ENCODE measurements at places on chromosomes 16 and 17.

DNA sequence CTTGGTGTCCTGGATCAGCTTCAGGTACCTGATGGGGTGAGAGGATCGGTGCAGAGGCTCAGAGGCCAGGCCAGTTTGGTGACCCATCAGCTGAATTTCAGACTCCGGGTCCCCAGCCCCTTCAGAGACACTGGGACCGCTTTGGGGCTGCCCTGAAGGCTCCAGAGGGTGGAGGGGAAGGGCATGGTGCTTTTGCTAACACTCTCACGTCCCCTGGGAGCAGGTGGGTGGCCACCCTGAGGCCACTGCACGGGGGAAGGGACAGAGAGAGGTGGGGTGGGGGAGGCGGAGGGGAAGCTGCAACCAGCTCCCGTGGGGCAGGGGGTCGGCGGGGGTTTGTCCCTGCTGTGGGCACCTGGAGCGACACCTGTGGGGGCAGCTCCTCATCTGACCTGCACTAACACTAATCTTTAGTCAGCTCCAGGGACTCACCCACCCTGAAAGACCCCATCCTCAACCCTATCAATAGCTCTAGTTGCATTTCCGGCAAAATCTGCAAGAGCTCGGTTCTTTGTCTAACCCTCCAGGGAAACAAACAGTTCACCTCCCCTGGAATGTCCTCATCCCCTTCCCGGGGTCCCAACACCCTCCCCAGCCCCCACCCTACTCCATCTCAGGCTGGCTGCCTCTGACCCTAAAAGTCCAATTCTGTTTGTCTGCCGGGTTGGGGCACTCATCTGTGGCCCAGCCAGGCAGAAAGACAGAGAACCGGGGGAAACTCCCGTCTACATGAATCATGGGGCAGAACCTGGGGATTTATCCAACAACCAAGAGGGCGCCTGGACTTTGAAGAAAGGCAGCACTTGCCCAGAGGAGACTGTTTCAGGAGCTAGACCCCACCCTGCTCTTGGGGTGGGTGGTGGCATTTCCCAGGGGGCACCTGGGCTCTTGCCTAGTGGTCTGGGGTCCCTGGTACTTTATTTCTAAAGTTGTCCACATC, 91.9 kb upstream of the CBX4 start:
- DNase-seq, result no peak

DNA sequence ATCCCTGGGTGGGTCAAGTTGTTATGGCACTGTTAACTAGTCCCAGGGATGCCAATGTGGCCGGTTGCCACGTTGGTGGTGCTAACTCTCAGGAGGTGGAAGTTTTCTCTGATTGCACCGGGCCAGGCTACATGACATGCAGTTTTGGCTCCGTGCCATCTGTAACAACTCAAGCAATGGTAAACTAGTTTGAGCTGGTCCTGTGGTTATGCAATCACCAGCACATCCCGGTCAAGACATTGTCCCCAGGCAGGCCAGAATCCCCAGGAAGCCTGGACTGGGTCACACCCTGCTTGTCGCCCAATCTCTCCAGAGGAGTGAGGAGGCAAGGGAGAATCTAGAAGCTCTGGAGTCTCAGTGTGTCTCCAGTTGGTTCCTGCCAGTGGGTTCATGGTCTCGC, 10.1 kb upstream of the CCL17 start:
- DNase-seq, result no peak

DNA sequence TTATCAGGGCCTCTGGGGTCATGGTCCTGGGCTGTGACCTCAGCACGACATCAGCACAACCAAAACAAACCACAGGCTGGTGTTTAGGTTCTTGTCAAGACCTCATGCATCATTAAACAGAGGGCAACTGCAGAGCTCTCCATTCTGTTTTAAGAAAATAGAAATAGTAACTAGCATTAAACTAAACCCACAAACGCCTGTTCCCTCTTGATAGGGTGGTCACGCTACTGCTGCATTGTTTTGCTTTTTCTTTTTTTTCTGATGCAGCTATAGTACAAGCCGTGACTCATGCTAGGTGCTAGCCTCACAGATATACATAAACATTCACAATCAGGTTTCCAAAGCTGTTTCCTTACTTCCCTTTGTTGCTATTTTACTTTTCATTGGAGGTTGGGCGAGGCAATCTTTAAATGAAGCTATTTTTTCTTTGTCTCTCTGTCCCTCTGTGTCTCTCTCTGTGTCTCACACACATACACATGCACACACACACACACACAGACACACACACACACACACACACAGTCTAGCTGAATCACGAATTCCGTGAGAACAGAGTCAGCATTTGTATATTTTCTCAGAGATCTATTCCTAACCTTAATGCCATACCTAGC, 310.3 kb downstream of the CDH13 start:
- peak; percentile 37 for DNase-seq

- no peak for DNase-seq
Measured at GRCh38 chr16:50275098-50275415, 8.7 kb downstream of the ADCY7 start.

- no peak for DNase-seq
Measured at GRCh38 chr17:21200590-21201297, 13.2 kb downstream of the TMEM11 start.

DNA sequence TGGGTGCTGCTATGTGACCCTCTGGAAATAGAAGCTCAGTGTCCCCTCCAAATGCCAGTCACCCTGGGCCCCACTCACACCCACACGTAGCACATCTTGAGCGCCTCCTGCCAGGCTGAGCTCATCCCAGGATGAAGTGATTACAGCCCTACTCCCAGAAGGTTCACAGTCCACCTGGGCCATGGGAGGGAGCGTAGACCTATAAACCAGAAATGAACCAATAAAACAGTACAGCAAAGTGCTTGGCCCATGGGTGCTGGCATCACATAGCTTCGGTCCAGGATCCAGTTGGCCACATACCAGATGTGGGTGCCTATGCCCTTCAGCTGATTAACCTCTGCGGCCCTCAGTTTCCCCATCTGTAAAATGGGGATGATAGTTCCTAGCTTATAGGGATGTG, 2.2 kb upstream of the BICDL2 start:
- DNase-seq, result no peak

DNA sequence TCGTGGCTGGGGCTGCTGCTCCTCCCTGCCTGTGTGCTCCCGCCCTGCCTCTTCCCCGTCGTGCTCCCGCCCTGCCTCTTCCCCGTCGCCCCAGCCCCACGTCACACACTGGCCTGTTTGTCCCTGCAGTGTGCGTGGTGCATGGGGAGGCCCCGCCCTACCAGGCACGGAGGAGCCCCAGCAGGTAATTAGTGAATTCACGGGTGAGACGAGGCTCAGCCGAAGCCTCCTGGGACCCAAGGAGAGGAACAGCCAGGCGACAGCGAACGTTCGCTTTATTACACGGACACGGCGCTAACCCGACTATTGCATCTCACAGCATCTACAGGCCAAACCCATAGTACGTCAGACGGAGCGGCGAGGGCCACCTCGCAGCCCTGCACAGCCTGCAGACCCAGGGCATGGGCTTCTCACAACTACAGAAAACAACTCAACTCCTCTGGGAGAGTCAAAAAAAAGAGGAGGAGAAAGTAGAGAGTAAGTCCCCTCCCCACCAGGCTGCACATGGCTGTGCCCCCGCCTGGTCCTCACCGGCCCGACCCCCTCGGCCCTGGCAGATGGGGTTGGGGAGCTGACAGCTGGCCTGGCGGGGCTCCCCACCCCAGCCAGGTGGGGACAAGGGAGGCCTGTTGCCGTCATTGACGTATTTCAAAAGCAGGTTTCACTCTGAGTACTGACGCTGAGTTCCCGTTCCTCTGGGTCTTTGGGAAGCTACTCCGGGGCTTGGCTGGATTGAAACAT, 4.3 kb upstream of the PABPN1L start:
- no peak for DNase-seq

- DNase-seq, result peak; percentile 50
Measured at GRCh38 chr17:57946798-57947358, 8.3 kb downstream of the CUEDC1 start.

- no peak for DNase-seq
Measured at GRCh38 chr16:2585651-2586081, 47.8 kb downstream of the PDPK1 start.

DNA sequence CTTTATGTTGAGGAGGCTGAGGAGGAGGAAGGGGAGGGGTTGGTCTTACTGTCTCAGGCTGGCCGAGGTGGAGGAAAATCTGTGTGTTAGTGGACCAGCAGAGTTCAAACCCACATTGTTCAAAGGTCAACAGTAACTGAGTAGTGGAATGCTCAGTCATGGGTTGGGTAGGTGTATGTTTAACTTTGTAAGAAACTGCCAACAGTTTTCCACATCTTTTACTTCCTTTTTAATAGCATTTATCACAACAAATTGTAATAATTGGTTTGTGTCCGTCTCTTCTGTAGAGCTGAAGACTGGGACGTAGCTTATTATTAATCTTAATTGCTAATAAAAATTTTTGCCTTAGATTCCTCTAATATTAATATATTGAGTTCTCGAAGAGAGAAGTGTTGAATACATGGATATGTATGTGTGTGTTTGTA, 5.3 kb downstream of the ATP6V0A1 start:
- no peak for DNase-seq

DNA sequence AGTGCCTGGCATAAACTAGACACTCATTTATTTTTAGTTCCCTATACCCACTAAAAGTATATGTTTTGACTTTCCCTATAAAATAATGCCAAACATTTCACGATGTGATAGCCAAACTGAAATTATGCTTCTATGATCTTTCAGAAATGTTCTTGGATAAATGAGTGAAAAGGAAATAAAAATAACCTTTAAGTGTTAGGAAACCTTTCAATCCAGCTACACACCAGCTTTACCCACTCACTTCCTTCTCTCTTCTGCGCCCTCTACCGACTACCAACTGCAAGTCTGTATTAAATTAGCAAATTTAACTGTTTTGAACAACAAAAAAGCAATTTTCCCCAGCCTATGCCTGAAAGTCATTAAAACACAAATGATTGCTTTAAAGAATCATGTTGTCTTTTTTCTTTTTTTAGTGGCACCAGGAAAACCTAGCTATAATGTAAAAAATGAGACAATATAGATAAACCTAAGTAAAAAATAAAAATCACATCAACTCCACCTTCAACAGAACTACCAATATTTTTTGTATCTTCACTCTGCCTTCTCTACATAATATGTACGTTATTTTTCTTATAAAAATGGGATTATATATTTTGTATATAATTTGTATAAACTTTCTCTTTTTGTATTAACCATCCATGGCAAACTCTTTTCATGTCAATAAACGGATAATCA, 13.2 kb upstream of the TMEM100 start:
- peak; percentile 54 for DNase-seq

DNA sequence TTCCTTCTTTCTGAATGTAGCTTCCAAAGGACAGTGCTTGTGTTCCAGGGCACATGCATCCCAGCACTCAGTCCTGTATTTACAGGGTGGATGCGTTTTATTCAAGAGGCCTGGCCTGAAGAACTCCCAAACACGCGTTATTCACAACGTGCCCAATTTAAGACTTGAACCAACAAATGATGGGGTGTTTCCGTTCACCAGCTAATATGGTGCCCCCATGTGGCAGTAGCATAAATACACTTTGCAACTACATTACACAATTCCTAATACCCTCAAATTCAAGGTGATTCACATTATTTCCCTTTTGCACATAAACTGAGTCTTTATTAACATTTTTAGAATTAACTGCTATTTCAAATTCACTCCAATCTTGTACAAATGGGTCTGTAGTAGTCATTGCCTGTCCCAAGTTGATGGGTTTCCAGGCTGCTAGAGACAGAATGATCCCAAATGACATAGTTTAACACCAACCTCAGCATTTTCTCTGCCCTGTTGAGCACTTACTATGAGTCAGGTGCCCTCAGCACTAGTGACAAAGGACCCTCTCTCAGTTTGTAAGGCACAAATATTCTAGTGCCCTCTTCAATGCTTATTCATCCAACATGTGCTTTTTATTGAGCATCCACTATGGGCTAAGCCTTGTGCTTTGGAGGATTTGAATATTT, 26.9 kb downstream of the HSD17B2 start:
- peak; percentile 28 for DNase-seq

GRCh38 chr17:59892924-59893675, at the start of the genes RPS6KB1 and TUBD1:
RPS6KB1 (plus strand) TSS chr17:59893121; CDS start chr17:59893185, 64 bp downstream.
TUBD1 (minus strand) TSS chr17:59892943; CDS start chr17:59891002, 1,941 bp downstream.
- DNase-seq, result peak; percentile 99

- DNase-seq, result no peak
Measured at GRCh38 chr17:74801896-74802295, 25.8 kb upstream of the NAT9 start.

DNA sequence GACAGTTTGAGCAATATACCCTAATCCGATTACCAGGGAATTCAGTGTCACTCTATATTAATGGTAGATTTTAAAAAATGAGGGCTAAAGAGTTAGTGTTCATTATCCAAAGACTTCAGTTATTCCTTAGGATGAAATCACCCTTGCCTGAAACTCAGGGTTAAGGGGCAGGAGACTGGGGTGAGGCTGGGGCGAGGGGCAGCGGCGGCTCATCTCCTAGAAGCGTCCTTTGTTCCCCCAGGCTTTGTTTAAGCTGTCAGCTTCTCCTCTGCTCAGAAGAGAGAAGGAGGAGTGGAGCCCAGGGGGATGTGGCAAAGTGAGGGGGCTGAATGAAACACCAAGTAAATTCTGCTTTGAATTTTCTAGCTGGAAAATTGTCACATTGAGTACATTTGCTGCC, 117.7 kb upstream of the ELAC2 start:
- DNase-seq, result no peak

DNA sequence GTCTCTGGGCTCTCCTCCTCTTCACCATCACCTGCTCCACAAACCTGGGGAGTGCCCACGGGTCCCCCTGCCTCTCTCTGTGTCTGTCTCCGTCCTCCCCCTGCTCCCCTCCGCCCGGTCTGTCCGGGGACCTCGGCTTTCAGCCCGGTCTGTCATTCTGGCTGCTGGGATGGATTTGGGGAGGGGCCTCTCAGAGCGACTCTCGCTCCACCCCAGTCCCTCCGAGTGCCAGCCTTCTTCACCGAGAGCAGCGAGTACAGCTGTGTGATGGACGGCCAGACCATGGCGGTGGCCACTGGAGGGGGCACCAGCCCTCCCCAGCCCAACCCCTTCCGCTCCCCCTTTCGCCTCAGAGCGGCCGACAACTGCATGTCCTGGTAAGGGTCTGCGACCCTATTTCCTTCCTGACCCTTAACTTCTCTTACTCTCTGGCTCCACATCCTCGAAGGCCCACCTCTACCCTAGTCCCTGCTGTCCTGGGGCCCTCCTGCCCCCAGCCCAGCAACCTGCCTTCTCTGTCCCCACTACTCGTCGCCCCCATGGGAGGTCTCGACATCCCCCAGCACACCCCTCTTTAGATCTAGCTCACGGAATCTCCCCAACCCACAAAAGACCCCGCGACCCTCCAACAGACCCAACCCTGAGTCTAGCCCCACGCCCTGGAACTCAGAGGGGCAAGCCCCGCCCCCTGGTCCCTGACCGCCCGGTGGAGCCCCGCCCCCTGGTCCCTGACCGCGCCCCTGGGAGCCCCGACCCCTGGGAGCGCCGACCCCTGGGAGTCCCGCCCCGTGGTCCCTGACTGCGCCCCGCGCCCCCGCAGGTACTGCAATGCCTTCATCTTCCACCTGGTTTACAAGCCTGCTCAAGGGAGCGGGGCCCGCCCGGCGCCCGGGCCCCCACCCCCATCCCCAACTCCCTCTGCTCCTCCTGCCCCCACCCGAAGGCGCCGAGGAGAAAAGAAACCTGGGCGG, 5.6 kb upstream of the CXCL16 start:
- DNase-seq, result no peak
